ENCODE measurements at places on chromosomes 11 and 22.

DNA sequence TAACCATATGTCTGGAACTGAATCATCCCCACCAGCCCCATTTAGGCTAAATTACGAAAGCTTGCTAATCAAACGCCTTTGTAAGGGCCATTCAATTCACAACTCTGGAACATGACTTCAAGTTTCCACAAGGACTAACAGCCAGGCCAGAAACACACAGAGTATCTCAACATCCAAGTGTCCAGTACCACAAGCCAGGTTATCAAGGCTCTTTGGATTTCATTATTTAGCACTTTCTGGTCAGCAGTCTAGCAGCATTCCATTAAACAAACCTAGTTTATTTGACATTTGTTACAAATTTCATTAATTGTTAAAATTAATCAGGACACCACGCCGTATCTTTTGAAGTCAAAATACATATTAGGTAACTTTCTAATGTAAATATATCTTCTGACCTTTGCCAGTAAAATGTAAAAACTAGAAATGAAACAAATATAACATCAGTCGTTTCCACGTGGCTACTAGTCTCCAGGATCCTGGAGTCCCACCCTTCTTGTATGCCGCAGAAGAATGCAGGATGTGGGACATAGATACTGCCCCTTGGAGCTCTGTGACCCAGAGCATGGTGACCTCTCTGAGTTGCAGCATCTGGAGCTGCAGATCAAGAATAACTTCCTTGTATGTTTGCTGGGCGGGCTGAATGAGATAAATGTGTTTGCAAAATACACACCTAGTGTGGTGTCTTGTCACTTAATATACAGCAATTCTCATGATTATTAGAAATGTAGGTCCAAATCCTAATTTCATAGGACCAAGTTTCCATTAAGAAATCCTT lies 64.7 kb downstream of the MPPED2 start:
- no peak for DNase-seq

DNA sequence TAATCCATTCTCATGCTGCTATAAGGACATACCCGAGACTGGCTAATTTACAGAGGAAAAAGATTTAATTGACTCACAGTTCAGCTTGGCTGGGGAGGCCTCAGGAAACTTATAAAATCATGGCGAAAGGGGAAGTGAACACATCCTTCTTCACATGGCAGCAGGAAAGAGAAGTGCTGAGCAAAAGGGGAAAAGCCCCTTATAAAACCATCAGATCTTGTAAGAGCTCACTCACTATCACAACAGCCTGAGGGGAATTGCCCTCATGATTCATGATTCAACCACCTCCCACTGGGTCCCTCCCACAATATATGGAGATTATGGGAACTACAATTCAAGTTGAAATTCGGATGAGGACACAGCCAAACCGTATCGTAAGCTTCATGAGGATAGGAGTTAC lies 3.8 kb upstream of the CYB5R2 start:
- no peak for DNase-seq

DNA sequence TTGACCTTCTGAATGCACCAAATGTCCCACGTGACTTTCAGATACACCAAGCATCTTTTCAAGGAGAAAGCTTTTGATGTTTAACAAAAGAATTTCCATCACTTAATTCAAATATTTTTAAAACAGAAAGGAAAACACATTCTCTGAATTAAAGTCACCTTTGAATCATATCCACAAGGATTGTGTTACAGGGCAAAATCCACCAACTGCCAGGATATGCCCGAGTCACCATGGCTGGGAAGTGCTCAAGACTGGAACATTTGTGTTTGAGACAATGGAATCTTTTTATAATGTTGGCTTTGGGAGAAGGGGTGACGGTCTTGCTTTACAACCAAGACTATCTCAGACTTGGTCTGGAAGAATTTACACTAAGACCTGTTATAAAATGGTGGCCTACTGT lies 40.8 kb downstream of the BID start:
- no peak for DNase-seq

- no peak for DNase-seq
Observed at GRCh38 chr11:86632499-86633269, 39.7 kb downstream of the ME3 start.

- DNase-seq: peak; percentile 78
Observed at GRCh38 chr11:134847083-134847715, 435.2 kb upstream of the B3GAT1 start.

GRCh38 chr22:17119481-17120202 lies 1.5 kb downstream of the TMEM121B start:
- DNase-seq: no peak

DNA sequence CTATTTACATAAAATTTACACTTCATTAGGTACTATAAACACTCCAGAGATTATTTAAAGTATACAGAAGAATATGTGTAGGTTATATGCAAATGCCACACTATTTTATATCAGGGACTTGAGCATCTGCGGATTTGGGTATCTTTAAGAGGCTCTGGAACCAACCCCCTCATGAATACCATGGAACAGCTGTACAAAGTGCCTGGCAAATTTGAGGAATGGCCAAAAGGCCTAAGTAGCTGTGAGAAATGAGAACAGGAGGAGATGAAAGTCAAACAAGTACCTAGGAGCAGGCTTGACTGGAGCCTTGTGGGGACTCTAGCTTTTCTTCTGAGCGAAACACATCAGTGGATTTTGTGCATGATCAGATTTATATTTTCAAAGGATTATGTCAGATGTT lies 149.3 kb downstream of the RBFOX2 start:
- DNase-seq: no peak

DNA sequence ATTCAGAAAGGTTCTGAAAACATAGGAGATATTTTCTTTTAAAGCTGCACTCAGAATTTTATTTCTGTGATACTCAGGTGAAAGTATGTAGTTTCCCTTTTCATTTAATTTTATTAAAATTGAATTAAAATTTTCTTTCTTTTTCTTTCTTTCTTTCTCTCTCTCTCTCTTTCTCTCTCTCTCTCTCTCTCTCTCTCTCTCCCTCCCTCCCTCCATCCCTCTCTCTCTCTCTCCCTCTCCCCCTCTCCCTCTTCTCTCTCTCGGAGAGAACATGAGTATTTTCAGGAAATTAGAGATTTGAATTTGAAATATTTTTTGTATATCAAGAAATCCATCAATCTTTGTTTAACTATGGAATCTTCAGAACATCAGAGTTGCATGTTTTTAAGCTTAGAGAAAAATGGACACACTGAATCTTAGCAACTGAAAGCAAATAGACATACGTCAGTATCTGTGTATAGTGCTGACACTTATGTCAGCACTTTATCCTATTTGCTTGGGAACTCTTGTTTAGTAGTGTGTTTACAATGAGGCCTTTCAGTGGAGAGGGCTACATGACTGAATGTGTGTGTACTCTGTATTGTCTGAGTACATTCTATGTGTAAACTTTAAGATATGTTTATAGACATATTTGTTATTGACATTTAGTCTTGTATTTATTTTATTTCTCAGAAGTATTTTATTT lies 44.5 kb downstream of the PDE3B start:
- no peak for DNase-seq

GRCh38 chr11:46600194-46600960 lies 6.6 kb upstream of the AMBRA1 start:
- DNase-seq: no peak

GRCh38 chr22:40022536-40023240 lies 27.9 kb downstream of the FAM83F start:
- DNase-seq: no peak

DNA sequence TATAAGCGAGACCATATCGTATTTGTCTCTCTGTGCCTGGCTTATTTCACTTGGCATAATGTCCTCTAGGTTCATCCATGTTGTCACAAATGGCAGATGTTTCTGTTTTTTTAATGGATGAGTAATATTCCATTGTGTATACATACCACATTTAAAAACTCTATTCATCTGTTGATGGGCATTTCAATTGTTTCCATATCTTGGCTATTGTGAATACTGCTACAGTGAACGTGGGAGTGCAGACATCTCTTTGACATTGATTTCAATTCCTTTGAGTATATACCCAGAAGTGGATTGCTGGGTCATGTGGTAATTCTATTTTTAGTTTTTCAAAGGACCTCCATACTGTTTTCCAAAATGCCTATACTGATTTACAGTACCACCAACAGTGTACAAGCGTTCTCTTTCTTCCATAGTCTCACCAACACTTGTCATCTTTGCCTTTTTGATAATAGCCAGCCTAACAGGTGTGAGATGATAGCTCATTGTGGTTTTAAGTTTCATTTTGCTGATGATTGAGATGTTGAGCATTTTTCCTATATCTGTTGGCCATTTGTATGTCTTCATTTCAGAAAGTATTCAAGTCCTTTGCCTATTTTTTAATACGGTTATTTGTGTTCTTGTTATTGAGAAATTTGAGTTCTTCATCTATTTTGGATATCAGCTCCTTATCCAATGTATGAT lies 194.7 kb upstream of the E2F8 start:
- DNase-seq: no peak

- DNase-seq: no peak
Observed at GRCh38 chr22:41021613-41022454, 70.6 kb upstream of the EP300 start.

- DNase-seq: no peak
Observed at GRCh38 chr11:36376888-36377758, 81.0 kb downstream of the PRR5L start.

DNA sequence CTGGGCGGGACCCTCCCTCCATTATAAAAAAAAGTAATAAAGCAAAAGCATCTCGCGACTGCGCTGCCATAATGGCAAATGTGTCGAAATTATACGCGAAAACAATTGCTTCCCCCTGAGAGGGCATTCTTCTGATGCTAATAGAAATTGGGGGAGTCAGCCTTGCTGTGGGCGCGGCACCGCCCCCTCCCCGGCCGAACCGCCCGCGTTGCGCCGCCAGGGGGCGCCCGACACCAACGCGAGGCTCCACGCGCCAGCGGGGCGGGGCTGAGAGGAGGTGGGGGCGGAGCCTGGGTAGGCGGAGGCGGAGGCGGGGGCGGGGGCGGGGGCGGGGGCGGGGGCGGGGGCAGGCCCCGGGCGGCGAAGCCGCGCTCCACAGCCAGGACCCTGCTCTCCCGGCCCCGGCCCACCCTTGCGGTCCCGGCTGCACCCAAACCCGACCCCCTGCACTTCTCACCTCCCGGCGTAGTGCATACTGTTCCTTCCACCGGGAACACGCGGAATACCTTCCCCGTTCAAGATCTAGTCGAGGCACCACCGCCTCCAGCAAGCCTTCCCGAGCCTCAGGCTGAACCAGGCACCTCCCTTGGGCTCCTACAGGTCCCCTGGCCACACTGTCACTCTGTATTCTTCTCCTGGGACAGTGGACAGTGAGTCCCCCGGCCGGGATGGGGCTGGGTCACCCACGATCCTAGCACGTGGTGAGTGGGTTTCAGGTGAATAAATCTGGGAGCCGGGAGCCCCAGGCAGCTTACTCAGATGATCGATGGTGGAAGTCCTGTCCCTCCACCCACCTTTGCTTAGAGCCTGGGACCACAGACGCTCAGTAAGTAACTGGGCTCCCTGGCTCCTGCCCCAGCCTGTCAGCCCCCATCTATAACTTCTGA lies 15.5 kb upstream of the UPK3A start:
- DNase-seq: no peak

DNA sequence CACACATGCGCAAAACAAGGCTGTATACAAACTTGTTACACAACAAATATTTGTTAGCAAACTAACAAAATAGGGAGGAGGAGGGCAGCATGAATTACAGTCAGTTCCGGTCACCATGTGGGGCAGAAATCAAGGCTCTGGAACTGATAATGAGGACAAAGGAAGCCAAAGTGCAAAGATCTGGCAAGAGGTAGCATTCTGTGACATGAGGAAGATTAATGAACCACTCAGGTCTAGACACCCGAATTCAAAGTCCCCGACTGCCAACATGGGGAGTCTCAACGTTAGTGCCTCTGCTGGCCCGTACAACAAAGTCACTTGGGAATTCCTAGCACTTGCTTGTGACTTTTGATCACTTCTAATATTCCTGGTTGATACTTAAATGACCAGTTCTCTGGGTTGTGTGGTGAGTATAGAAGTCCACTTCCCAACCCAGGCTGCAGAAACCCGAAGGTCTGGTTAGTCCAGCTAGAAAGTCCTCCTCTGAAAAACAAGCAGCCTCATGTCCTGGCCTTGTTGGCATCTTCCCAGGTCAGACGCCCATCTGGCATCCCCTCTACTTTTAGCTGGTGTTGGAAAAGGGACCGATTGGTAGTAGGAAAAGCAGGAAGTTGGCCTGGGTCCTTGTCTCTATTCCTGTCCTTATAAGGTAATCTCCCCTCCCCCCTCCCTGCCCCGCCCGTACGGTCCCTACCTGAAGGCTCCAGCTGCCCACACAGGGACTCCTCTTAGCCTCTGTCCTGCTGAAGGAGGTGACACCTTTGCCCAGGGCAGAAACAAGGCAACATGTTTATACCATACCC lies 1.6 kb downstream of the SUN2 start:
- DNase-seq: peak; percentile 97

DNA sequence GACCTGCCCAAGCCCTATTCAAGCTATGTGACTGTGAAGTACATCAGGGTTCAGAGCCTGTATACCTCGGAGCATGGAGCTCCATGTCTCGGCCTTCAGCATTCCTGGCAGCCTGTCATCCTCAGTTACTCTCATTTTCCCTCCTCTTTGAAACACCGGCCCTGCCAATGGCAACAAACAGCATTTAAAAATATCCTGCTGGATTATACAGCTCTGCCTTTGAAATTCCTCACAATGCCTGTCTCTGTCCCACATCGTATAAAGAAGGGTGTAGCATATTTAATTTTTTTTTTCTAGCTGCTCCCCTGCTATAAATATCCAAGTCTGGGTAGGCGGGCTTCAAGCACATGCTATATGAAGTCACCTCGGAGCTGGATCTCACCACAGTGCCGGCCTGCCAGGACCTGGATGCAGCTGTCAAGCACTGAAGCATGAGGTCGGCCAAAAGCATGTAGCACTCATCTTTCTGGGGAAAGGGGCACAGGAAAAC lies 11.8 kb downstream of the ABTB2 start:
- DNase-seq: no peak

DNA sequence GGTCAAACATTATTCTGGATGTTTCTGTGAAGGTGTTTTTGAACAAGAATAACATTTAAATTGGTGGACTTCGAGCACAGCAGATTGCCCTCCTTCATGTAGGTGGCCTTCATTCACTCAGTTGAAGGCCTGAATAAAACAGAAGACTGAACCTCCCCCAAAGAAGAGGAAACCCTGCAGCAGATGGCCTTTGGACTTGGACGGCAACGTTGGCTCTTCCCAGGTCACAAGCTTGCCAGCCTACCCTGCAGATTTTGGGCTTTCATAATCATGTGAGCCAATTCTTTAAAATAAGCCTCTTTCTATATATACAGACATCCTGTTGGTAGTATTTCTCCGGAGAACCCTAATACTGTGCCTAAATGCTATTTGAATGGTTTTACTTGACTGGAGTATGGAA lies 432.2 kb upstream of the NARS2 start:
- DNase-seq: no peak

GRCh38 chr11:44780940-44781631 lies 54.3 kb downstream of the TSPAN18 start:
- DNase-seq: no peak

GRCh38 chr11:45930951-45931570 lies 8.6 kb downstream of the LARGE2 start:
- no peak for DNase-seq

DNA sequence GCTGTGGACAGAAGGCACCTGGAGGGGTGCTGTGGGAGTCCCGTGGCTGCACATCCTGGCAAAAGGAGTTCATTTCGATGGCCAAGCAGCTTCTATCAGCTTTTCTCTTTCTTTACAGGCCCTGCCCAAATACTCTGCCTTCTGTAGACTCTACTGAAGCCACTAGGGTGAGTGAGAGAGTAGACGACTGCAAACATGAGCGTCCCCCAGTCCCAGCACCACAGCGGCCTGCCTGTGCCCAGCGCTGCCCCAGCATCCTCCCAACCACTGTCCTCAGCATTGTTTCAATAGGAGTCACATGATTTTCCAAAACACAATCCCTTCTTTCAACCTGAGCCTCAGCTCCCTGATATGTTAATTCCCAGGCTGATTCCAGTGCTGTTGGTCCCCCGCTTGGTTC lies 110.0 kb downstream of the KIRREL3 start:
- no peak for DNase-seq
